ENCODE measurements at places on chromosomes 1 and 21.

DNA sequence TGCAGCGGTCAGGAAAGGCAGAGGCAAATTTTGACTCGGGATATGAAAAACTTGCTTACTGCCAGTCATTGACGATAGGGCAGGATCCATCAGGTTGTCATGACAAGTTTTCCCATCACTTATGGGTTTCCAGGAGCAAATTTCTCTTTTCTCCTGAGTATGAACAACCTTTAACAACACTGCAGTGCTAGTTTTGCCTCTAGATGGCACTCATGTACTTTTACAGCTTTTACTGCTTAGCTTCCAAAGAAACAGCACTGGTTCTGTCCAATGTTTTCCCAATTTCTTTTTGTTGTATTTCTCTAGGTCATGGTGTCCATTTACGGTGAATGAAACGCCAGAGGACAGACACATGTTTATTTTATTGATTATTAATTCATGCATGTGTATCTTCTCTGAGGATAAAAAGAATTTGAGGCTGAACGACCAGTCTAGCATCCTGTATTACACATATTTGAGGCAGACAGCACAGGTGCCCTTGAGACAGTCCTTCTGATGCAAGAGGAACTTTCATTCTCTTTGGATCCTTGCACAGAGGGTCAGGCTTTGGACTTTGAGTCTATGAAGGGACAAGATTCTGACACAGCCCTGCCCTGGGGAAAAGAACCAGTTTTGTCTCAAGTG is 112.3 kb upstream of the TRABD2B start:
- DNase-seq = peak; percentile 31

GRCh38 chr1:24526940-24527542 is 24.4 kb downstream of the RCAN3 start:
- peak; percentile 18 for DNase-seq

DNA sequence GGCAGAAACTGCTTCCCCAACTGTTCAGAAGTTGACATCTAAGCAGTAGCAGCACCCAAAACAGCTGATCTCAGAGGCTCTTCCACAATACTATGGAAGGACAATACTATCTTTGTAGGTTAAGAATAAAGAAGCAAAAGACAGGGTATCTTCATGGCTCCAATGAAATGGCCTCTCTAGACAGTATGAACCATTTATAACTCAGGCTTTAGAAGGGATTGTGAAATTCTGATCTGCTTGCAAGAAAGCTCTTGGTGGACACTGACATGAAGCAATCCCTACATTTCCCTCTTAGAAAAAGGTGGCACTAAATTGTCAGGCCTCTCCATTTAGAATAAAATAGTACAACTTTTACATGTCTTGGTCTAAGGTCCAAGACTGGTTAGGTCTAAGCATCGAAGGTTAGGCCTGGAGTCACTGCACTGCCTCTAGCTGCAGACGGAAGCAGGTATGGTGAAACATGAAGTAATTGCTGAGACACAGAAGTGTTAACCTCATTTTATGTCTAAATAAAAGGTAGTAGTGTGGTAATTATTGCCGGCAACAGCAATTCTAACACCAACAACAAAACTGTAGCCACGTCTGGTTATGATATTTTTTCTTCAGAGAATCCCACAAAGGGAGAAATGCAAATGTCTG is 50.6 kb upstream of the HP1BP3 start:
- no peak for DNase-seq

DNA sequence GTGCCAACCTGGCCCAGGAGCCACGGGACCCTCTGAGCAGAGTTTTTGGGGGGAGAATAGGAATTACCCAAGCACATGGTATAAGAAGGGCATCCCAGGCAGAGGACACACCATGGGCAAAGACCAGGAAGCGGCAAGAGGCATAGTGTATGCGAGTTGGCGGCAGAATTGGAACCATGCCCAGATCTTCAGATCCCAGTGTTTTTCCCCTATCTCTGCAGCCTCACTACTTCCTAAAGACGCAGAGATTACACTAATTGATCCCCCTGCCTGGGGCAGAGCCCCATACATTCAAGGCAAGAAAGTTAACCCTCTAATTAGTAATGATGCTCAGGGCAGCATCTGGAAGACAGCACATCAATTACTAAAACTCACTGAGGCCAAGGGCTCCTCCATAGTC is 48.2 kb downstream of the SYT2 start:
- DNase-seq = peak; percentile 18
